ENCODE measurements at places on chromosomes 3 and 15. TPM values are rescaled to one million over a fixed set of nuclear protein-coding genes. Genes with fewer than 3 reads are reported as not detected.

The ITIH1 gene
- not detected for total RNA-seq

The TMEM212 gene
- total RNA-seq = not detected

The ANKUB1 gene
- not detected for total RNA-seq

The MUC20 gene
- 98.1 TPM for total RNA-seq

The GOLGA8S gene
- total RNA-seq = 0.09 TPM

The FOXB1 gene
- total RNA-seq = 2.2 TPM

The GOLGA6L7 gene
- not detected for total RNA-seq

- H3K27ac ChIP-seq = no peak overlapping the region
- no peak overlapping the region for H3K4me3 ChIP-seq
- H3K27me3 ChIP-seq = peaks cover 9% of the 10 kb centered on the region
- DNase-seq = peak; percentile 52
Measured at GRCh38 chr15:61715082-61715481, 345.2 kb downstream of the VPS13C start.

DNA sequence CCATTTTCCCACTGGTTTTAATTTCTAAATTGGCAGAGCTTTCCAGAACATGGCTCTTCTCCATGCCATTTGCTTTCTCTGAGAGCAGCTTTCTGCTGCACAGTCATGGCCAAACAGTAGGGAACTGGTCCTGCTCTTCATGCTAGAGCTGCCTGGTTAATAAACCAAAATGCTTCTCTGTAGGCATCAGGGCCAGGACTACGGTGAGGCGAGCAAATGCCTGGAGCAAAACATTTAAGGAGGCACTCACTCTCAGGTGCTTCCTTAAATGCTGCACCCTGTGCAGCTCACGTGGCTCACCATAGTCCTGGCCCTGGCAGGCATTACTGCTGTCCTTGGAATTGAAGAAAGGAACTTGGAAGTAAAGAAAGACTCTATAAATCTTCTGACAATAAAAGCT is 48.5 kb upstream of the PPP2R3A start:
- H3K4me1 ChIP-seq = no peaks in the 10 kb centered on the region
- no peaks in the 10 kb centered on the region for H3K27me3 ChIP-seq
- DNase-seq = no peak

GRCh38 chr3:120506828-120507774 is 56.3 kb upstream of the FSTL1 start:
- peak; percentile 47 for DNase-seq
- H3K4me1 ChIP-seq = peaks cover 9% of the 10 kb centered on the region
- no peaks in the 10 kb centered on the region for H3K36me3 ChIP-seq
- H3K4me3 ChIP-seq = no peak overlapping the region

DNA sequence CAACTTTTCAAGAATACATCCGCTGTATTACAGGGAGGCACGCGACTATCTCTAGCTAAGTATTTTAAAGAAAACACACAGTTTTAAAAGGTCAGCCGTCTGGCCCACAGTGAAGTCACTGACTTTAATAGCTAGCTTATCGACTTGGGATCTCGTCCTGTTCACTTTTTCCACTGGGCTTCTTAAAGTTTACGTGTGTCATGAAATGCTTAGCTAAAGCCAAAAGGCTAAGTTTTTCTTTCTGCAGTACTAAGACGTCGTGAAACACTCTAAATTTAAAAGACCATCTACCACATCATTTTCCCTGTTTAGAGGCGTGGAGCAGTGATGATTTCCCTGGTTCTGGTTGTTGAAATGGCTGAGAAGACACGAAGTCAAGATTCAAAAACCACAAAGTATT is 27.1 kb downstream of the LRIG1 start:
- DNase-seq = no peak
- H3K27me3 ChIP-seq = no peaks in the 10 kb centered on the region
- no peaks in the 10 kb centered on the region for H3K36me3 ChIP-seq

- no peak overlapping the region for H3K27ac ChIP-seq
- H3K4me1 ChIP-seq = no peaks in the 10 kb centered on the region
Measured at GRCh38 chr3:54146506-54147239, 24.3 kb downstream of the CACNA2D3 start.

GRCh38 chr3:47984075-47984728 is 32.0 kb downstream of the MAP4 start:
- no peaks in the 10 kb centered on the region for H3K36me3 ChIP-seq
- DNase-seq = peak; percentile 25
- H3K4me1 ChIP-seq = peaks cover 11% of the 10 kb centered on the region
- H3K27me3 ChIP-seq = no peaks in the 10 kb centered on the region
- H3K27ac ChIP-seq = peak overlapping the region; percentile 43

GRCh38 chr15:40918799-40919392 is 10.2 kb upstream of the DLL4 start:
- H3K27ac ChIP-seq = no peak overlapping the region
- DNase-seq = no peak
- H3K4me3 ChIP-seq = no peak overlapping the region
- no peaks in the 10 kb centered on the region for H3K36me3 ChIP-seq
- H3K27me3 ChIP-seq = no peaks in the 10 kb centered on the region

- no peaks in the 10 kb centered on the region for H3K27me3 ChIP-seq
- H3K4me3 ChIP-seq = no peak overlapping the region
- H3K36me3 ChIP-seq = peaks cover 57% of the 10 kb centered on the region
- peaks cover 14% of the 10 kb centered on the region for H3K4me1 ChIP-seq
- H3K27ac ChIP-seq = peak overlapping the region; percentile 14
Measured at GRCh38 chr3:12428126-12428525, 56.2 kb upstream of the TSEN2 start.

GRCh38 chr3:109355625-109356441 is 18.5 kb upstream of the DPPA4 start:
- H3K27ac ChIP-seq = no peak overlapping the region
- no peak overlapping the region for H3K4me3 ChIP-seq

GRCh38 chr3:129908417-129908816 is 14.9 kb upstream of the TMCC1 start:
- peak overlapping the region; percentile 72 for H3K27ac ChIP-seq
- no peaks in the 10 kb centered on the region for H3K27me3 ChIP-seq
- H3K36me3 ChIP-seq = no peaks in the 10 kb centered on the region
- peak; percentile 74 for DNase-seq

- peaks cover 21% of the 10 kb centered on the region for H3K4me1 ChIP-seq
- no peaks in the 10 kb centered on the region for H3K27me3 ChIP-seq
- peak overlapping the region; percentile 49 for H3K27ac ChIP-seq
- peak; percentile 70 for DNase-seq
- H3K36me3 ChIP-seq = peaks cover 3% of the 10 kb centered on the region
- H3K4me3 ChIP-seq = no peak overlapping the region
Measured at GRCh38 chr15:74857082-74857655, 14.2 kb upstream of the ULK3 start.

DNA sequence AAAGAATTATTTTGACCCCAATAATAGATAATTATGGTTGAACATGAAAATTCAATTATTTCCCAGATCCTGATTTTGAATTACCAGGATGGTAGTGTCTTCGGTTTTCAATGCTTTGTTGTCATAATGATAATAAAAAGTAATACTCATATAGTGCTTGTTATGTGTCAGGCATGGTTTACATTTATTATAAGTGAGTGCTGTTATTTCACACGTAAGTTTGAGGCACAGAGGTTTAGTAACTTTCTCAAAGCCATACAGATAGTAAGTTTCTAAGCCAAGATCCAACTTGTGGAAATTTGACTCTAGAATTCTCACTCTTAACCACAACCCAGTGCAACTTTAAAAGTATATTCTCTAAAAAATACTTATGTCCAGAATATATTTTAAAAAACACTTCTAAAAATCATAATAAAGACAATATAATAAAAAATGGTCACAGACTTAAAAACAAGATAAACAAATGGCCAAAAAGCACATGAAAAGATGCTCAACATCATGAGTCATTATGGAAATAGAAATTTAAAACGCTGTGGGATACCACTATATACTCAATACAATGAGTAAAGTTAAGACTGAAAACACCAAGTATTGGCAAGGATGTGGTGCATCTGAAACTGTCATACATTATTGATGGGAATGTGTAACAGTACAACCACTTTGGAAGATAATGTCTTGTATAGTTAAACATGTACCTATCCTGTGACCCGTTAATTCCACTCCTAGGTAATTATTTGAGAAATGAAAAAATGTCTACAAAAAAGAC is 45.2 kb downstream of the SPRED1 start:
- no peak for DNase-seq
- H3K4me3 ChIP-seq = no peak overlapping the region
- H3K4me1 ChIP-seq = no peaks in the 10 kb centered on the region
- H3K27me3 ChIP-seq = no peaks in the 10 kb centered on the region

DNA sequence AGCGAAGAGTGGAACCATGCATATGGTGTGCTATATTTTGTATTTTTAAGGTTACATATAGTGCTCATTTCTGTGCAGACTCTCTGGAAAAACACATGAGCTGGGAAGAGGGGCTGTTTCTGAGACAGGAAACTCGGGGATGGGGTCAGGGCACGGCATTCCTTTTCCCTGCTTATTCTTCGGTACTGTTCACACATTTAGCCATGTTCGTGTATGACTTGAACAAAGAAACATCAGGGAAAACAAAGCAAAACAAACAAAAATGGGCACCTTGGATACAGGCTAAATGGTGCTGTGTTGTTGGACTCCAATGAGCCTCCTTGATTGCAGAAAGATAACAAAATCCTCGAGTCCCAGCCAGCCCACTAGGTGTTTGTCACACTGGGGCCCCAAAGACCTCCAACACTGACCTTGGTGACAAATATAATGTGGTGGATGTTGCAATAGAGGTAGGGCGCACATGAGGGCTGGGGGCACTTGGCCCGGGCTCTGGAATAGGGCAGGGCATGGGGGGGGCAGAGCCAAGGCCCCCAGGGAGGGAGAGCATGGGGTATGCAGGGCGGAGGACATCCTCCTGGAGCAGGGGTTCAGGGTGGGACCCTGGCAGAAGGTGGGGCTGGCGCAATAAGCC is 19.3 kb downstream of the DNASE1L3 start:
- no peaks in the 10 kb centered on the region for H3K27me3 ChIP-seq
- H3K36me3 ChIP-seq = no peaks in the 10 kb centered on the region
- no peak overlapping the region for H3K27ac ChIP-seq
- no peak overlapping the region for H3K4me3 ChIP-seq
- no peak for DNase-seq
